ENCODE measurements at places on chromosomes 2 and 18.
A peak's percentile ranks its signal among the peaks of the same experiment; 100 is the strongest.

DNA sequence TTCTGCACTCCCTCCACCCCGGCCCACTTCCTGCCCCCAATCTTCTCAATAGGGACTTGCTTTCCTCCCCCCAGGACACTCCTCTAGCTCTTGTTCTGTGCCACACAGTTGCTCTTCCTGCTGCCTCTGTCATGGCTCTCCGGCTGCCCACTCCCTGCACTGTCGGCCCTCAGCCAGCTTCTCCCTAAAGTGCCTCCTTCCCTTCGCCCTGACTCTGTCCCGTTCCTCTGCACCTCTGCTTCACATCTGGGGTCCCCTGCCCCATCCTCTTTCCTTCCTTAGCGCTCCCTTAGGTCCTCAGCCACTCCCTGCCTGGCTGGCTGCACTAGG lies 132.1 kb downstream of the CABLES1 start:
- DNase-seq, result no peak

GRCh38 chr2:141362311-141362710 lies 768.5 kb downstream of the LRP1B start:
- no peak for DNase-seq

DNA sequence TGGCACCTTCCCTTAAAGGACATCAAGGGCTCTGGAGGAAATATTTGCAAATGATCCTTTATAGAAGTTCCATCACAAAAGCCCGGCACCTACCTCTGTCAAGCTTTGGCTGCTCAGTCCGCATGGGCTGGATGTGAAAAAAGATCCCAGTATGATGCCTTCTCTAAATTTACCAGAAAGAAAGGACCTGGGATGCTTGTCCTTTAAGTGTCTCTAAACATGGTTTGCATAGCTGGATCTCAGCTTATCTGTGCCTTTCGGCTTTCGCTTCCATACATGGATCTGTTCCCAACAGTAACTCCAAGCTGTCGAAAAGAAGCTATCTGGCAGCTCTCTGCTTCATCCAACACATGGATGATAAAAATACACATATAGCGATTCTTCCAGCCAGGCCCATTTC lies 60.4 kb upstream of the SLC8A1 start:
- DNase-seq, result peak; percentile 66

GRCh38 chr2:149656996-149657395 lies 69.4 kb upstream of the MMADHC start:
- DNase-seq, result no peak

- DNase-seq, result no peak
Observed at GRCh38 chr2:54949431-54949830, 100.8 kb downstream of the RTN4 start.

GRCh38 chr2:71689393-71689792 lies 236.0 kb downstream of the DYSF start:
- DNase-seq, result no peak

DNA sequence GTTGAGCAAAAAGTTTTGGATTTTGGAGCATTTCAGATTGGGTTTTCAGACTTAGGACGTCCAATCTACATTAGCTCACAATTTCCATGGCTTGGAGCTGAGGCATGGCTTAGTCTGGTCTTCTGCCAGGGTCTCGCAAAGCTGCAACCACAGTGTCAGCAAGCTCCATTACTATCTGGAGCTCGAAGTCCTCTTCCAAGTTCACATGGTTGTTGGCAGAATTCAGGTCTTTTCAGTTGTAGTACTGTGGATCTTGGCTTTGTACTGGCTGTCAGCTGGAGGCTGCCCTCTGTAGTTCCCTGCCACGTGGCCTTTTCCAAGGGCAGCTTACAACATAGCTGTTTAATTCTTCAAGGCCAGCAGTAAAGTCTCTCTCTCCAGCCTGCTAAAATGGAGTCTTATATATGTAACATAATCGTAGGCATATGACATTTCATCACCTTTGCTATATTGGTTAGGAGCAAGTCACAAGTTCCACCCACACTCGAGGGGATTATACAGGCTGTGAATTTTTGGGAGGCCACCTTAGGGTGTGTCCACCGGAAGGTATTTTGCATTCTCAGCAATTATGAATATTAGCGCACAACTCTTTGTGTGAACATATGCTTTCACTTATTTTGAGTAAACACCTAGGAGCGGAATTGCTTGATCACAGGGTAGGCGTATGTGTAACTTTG lies 41.5 kb upstream of the EPC2 start:
- DNase-seq, result no peak

DNA sequence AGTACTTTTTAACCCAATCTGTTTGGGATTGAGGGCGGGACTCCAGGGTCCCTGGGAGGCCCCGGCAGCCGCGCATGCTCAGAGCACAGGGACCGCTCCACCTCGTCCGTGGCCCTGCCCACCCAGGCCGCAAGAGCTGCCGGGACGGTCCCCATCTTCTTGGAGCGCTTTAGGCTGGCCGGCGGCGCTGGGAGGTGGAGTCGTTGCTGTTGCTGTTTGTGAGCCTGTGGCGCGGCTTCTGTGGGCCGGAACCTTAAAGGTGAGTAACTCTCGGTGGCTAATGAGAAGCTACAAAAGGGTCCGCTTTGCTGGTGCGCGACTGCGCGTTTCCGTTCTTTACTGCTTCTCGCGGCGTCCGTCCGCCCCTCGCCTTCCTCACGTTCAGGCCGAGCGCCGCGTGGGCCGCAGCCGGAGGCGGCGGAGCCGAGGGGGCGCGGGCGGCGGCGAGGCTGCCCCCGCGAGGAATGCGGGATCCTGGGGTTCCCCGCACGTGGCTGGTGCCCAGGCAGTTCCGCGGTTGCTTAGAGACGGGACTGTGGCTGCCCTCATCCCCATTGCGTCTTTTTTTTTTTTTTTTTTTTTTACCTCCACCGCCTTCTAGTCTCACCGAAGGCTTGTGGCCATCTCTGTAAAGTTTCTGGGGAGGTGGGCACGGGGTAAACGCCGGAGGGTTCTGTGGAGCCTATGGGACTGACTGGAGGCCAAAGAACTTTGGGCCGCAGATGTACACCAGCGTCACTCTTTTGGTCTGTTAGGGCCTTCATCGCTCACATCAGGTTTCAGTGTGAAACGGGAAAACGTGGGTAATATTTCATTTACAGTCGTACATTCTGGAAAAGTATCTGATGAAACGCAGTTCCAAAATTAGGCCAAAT lies at the start of gene SSB:
SSB (plus strand) TSS at position 154 of the 875 bp plus-strand sequence. CDS start 2,090 bp downstream, outside the sequence.
- peak; percentile 95 for DNase-seq

GRCh38 chr18:11859903-11860407 lies 8.7 kb downstream of the CHMP1B start:
- DNase-seq, result no peak

DNA sequence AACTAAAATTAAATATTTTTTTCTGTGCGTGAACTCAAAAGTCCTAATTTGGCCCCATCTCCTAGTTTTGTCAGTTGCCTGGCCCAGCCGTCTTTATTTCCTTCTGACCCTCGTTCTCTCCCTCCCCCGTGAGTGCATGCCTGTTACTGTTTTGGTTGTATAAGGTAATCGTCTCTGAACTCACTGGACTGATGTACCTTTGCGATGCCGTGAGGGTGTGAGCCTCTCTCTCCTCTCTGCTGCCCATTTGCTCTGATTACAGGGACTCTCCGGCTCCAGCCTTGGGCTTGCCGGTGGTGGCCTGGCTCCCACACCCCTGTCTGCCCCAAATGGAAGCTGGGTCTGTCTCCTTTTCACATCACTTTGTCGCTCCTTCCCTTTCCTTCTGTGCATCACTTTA lies 66.5 kb upstream of the RBM44 start:
- no peak for DNase-seq

DNA sequence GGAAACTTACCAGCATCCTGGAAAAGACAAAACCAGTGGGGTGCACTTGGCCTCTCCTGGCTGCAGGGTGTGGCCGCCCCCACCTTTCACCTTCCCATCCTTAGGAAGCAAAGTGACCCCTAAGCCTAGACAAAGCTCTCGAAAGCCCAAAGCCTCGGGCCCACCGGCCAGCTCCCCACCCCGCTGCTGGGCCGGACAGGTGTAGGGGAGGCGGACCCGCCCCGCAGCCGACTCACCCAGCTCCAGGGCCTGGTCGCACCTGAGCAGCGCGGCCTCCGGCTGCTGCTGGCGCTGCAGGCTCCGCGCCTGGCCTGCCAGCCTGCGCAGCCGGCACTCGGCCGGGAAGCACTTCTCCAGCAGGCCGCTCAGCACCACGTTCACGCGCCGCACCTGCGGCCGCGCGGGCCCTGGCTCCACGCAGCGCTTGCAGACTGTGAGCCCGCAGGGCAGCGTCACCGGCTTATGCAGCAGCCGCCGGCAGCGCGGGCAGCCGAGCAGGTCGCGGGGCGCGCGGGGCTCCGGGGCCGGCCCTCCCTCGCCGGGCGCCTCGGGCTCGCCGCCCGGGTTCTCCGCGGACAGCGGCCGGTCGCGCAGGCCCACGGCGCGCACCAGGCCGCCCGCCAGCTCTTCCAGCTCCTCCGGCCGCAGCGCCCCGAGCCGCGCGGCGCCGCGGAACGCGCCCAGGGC lies 979 bp downstream of the LONRF2 start:
- peak; percentile 71 for DNase-seq

GRCh38 chr2:99640635-99641151 lies 150.9 kb upstream of the REV1 start:
- no peak for DNase-seq

- no peak for DNase-seq
Observed at GRCh38 chr2:221360312-221360711, 211.8 kb downstream of the EPHA4 start.

DNA sequence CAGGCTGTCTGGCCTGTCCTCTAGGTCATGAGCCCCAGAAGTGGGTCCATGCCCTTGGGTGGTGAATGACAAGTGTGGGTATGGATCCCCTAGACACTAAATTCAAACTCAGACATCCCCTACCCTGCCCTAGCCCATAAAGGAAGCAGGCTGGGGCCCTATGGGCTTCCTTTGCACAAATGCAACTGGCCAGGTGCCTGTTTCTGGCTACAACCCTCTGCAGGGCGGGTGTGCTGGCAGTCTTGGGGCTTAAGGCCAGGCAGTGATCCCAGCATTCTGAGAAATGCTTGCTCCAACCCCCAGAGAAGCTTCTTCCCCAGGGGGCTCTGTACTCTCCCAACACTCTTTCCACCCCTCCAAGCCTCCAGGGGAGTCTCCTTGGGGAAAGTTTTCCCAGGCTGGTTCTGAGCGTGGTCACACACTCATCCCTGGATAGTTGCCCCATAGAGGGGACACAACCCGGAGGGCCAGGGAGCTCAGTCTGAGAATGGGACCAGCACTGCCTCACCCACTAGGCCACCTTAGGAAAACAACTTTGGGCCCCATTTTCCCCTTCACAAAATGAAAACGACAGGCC lies 16.6 kb upstream of the ASPRV1 start:
- no peak for DNase-seq

DNA sequence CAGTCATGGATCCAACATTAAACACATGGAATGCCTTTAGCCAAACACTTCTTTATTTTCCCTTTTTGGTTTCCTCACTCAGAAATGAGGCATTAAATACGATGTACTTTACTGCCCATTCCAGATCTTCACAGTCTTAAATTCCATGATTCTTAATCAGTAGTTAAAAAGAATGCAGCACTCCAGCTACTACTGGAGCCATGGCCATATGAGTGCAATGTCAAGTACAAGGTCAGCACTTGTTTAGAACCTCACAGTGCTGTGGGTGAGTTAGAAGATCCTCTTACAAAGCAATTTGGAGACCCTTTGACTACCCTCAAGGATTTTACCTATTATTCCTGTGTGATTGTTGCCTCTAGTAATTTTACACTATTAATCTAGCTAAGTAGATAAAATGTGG lies 550.3 kb upstream of the LRRTM1 start:
- no peak for DNase-seq

DNA sequence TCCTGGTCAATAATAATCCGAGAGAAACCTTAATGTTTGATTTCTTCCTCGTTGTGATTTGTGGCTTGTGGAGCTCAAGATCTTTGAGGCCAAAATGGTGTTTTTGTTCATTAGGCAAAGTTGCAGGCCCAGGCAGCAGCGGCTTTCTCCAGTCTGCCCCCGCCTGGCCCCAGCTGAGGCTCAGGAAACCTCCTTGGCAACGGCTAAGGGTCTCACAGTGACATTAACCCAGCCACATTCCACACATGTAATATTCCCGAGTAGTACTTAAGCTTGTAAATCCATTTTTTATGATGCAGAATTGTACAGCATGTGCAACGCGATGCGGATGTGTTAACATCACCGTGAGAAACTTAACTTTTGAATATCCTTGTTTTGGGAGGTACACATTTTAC lies 200.1 kb downstream of the BCL11A start:
- no peak for DNase-seq

GRCh38 chr18:3982541-3982940 lies 472.6 kb downstream of the DLGAP1 start:
- DNase-seq, result no peak

- DNase-seq, result no peak
Observed at GRCh38 chr2:100546469-100546868, 16.3 kb upstream of the PDCL3 start.

GRCh38 chr2:157318884-157319283 lies 6.7 kb downstream of the ERMN start:
- DNase-seq, result no peak

DNA sequence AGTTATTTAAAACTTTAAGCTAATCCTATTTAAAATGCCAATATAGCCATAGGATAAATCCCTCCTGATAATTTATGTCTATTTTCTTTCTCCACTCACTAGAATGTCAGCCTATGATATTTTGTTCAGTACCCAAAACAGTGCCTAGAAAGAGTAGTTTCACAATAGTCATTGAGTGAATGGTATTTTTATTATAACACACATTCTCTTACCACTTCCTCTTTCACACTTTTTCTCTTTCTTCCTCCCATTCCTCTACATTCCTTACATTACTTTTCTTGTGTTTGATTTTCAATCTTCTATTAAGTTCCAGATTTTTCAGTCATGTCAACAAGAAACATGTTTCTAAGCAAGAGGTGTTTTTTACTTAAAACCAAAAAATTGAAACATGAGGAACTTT lies 327.6 kb upstream of the UBE2E3 start:
- no peak for DNase-seq

DNA sequence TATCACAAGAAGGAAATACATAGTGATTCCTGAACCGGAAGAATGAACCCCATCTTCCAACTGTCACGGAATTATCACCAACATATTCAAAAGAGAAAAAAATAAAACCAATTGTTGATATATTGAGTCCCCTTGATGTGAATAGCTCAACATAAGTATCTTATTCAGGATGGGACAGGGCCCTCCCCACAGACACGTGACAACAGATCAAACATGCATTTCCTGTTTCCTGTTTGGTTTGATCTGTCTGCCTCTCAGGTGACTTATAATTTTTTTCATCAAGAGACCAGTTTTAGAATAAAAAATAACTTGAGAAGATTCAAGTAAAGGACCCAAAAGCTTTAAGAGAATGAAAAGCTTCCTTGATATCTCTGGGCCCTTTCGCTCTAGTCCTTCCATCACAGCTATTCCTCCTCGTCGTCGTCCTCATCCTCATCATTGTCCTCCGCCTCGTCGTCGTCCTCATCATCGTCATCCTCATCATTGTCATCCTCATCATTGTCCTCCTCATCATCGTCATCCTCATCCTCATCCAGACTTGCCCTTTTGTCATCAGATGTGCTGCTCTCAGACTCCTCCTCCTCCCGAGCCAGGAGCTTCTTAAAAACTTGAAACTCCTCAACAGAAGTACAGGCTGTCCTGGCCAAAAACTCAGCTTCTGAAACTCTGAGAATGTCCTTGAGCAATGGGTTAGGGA lies 6.3 kb downstream of the MTERF4 start:
- DNase-seq, result no peak

Measured in Right ventricle myocardium inferior (tissue), 1 donor.